Activated CD4-positive, alpha-beta memory T cell treated with anti-CD3 and anti-CD28 coated beads for 36 hours (primary cell): ENCODE measurements at places on chromosomes 12 and 14.

DNA sequence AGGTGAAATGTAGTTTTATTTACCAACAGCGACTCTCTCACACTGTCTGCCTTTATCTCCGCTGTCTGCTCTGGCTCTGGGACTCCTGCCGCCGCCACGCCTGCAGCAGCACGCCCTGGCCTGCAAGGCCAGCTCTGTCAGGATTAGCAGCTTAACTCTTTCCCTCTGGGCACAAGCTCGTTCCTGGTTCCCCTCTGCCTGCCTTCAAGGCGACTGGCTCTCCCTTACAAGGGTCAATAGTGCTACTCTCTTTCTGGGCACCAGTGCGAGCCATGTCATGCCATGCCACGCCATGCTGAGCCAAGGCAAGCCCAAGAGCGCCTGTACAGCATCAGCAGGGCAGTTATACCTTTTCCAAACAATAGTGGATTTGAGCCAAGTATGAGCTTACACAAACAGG, 3.6 kb upstream of the CLEC2B start:
- H3K4me3 ChIP-seq = no peak overlapping the region
- no peaks in the 10 kb centered on the region for H3K36me3 ChIP-seq
- no peak for DNase-seq
- no peak overlapping the region for H3K27ac ChIP-seq

- peaks cover 38% of the 10 kb centered on the region for H3K4me1 ChIP-seq
- no peak overlapping the region for H3K27ac ChIP-seq
- H3K4me3 ChIP-seq = peak overlapping the region; percentile 88
- H3K27me3 ChIP-seq = peaks cover 6% of the 10 kb centered on the region
- no peaks in the 10 kb centered on the region for H3K36me3 ChIP-seq
- DNase-seq = no peak
These were observed 1.9 kb downstream of the GPHN start for GRCh38 chr14:66509874-66510273.

DNA sequence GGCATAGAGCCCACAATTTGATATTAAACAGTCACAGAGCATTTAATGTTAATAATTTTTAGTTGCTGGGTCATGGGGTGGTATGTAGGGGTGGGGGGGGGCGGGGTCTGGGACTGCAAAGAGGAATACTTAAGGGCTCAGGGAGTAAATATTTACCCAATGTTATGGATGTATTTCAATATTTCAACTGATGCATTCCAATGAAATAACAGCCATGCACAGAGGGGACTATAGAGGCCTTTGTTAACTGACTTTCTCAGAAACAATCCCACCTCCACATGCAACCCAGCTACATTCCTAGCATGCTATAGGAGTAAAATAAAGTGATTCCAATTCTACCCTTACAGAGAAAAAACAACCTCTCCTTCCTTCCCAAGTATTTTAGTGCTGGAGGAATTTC, 7.9 kb upstream of the BBS10 start:
- no peak overlapping the region for H3K27ac ChIP-seq
- no peak for DNase-seq
- H3K4me1 ChIP-seq = no peaks in the 10 kb centered on the region
- H3K27me3 ChIP-seq = no peaks in the 10 kb centered on the region

GRCh38 chr12:58920961-58921861, 907 bp upstream of the LRIG3 start:
- H3K36me3 ChIP-seq = no peaks in the 10 kb centered on the region
- peaks cover 9% of the 10 kb centered on the region for H3K4me1 ChIP-seq
- H3K27ac ChIP-seq = no peak overlapping the region
- H3K27me3 ChIP-seq = peaks cover 40% of the 10 kb centered on the region

DNA sequence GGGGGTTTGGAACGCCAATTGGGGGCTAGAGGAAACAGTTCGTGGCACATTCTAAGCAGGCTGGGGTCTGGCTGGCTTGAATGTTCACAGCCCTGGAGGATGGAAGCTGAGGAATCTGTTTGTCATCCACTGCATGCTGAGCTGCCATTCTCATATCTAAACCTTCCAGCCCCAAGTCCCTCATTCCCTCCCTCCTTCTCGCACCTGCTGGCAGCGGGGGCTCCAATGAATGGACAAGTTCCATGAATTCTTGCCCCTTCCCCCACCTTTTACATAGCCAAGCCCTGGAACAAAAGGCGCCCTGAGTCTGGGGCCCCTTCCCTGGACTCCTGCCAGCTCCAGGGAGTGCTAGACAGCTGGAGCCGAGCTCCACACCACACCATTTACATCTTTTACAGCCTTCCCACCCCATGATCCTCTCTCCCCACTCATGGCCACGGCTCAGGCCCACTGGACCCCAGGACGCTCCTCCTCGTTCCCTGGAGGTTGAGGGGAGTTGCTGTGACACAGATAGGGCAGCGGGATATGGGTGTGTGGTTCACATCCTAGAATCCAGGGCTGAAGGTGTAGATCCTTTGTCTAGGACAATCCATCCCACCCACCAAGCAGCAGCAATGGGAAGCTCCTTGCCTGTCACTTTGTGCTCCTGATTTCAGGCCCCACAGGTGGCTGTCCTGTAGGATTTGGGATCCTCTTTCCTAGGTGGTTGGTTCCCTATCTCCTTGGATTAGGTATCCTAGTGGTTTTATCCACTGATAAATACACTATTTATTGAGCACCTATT, 21.7 kb upstream of the VRTN start:
- H3K27ac ChIP-seq = no peak overlapping the region
- no peaks in the 10 kb centered on the region for H3K4me1 ChIP-seq
- H3K4me3 ChIP-seq = no peak overlapping the region
- no peak for DNase-seq
- peaks cover 5% of the 10 kb centered on the region for H3K27me3 ChIP-seq

GRCh38 chr12:19095331-19095730, 34.2 kb upstream of the PLEKHA5 start:
- H3K27ac ChIP-seq = no peak overlapping the region
- DNase-seq = no peak
- H3K4me1 ChIP-seq = no peaks in the 10 kb centered on the region
- H3K4me3 ChIP-seq = no peak overlapping the region

GRCh38 chr14:75059642-75060041, 4.2 kb downstream of the ACYP1 start:
- H3K4me3 ChIP-seq = no peak overlapping the region
- H3K27me3 ChIP-seq = no peaks in the 10 kb centered on the region
- H3K36me3 ChIP-seq = peaks cover 38% of the 10 kb centered on the region
- DNase-seq = no peak
- peaks cover 43% of the 10 kb centered on the region for H3K4me1 ChIP-seq
- H3K27ac ChIP-seq = no peak overlapping the region

GRCh38 chr14:75003250-75004027, 718 bp downstream of the EIF2B2 start:
- peak; percentile 14 for DNase-seq
- H3K27ac ChIP-seq = peak overlapping the region; percentile 79
- H3K4me3 ChIP-seq = peak overlapping the region; percentile 98
- H3K4me1 ChIP-seq = peaks cover 34% of the 10 kb centered on the region
- H3K27me3 ChIP-seq = no peaks in the 10 kb centered on the region

GRCh38 chr14:61280092-61280525, 1.0 kb downstream of the TMEM30B start:
- peaks cover 31% of the 10 kb centered on the region for H3K4me1 ChIP-seq
- H3K4me3 ChIP-seq = peak overlapping the region; percentile 87
- peak; percentile 66 for DNase-seq
- H3K36me3 ChIP-seq = no peaks in the 10 kb centered on the region
- peak overlapping the region; percentile 70 for H3K27ac ChIP-seq
- peaks cover 3% of the 10 kb centered on the region for H3K27me3 ChIP-seq

DNA sequence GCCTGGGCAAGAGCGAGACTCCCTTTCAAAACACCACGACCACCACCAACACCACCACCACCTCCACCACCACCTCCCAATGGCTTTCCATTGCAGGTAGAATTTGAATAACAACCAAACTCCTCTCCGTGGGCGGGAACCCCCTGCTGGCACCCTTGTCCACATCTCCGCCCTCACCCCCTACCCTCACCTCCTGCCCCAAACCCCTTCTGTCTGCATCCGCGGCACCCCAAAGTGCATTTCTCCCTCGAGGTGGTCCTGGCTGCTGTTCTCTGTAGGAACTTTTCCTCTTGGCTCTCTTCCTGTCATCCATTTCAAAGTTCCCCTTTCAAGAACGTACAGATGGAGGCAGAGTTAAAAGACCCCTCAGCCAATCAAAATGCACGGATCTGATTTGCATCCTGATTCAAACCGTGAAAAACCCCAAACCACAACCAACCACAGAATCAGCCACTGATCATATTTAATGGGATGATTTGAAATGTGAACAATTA, 3.8 kb downstream of the SDSL start:
- H3K27ac ChIP-seq = no peak overlapping the region
- H3K27me3 ChIP-seq = peaks cover 9% of the 10 kb centered on the region
- no peaks in the 10 kb centered on the region for H3K36me3 ChIP-seq

DNA sequence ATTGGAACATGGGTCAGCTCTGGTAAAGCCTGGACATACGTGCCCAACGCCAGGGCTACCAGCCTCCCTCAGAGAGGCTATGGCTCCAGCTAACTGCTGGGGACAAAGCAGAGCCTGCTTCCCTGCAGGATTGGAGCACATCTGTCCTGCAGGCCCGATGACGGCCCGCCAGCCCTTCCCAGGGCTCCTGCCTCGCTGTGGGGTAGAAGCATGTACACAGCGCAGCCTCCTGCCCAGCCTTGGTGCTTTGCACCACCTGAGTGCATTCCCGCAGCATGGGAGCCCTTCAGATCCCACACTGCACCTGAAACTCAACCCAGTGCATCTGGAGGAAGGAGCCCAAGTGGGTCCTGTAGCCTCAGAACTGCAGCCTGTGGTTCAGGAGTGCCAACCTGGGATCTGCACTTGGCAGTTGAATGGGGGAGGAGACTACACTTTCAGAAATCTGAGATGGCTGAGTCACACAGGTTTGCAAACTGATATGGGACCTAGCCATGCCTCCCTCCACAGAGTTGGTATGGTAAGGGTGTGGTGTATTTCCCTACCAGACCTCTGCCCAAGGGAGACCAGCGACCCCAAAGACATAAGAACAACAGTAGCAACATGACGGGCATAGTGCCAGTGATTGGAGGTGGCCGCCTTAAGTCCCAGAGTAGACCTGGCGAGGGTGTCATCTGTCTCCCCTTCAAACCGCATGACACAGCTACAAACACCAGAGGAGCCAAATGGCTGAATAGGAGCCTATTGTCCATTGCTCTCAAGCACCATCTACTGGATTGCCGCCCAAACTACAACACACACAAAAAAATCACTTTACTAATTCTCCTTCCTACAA, 273.9 kb upstream of the MIS18BP1 start:
- peaks cover 1% of the 10 kb centered on the region for H3K36me3 ChIP-seq
- no peak overlapping the region for H3K4me3 ChIP-seq
- no peaks in the 10 kb centered on the region for H3K4me1 ChIP-seq
- no peaks in the 10 kb centered on the region for H3K27me3 ChIP-seq
- no peak for DNase-seq

DNA sequence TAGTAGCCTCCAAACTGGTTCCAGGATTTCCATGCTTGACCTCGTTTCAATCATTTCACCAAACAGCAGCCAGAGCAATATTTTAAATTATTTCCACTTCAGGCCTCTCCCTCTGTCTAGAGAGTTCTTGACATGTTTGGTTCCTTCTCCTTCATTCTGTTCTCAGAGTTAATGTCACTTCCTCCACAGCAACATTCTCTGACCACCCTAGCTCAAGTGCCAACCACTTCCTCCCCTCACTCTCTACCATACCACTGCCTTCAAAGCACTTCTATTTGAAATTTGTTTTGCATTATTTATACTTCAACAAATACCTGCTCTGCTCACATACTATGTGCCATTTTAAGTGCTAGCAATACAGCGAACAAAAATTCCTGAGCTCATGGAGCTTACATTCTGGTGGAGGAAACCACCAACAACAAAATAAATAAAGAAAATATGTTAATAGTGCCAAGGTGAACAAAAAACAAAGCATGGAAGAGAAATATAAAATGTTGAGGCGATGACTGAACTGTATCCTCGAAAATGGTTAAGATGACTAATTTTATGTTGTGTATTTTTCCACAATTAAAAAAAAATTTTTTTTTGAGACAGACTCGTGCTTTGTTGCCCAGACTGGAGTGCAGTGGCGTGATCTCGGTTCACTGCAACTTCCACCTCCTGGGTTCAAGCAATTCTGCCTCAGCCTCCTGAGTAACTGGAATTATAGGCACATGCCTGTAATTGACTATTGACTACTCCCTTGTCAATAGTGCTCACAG, 17.3 kb downstream of the BAZ1A start:
- no peak overlapping the region for H3K4me3 ChIP-seq
- H3K36me3 ChIP-seq = peaks cover 40% of the 10 kb centered on the region
- DNase-seq = peak; percentile 37
- no peaks in the 10 kb centered on the region for H3K27me3 ChIP-seq
- H3K4me1 ChIP-seq = peaks cover 31% of the 10 kb centered on the region

DNA sequence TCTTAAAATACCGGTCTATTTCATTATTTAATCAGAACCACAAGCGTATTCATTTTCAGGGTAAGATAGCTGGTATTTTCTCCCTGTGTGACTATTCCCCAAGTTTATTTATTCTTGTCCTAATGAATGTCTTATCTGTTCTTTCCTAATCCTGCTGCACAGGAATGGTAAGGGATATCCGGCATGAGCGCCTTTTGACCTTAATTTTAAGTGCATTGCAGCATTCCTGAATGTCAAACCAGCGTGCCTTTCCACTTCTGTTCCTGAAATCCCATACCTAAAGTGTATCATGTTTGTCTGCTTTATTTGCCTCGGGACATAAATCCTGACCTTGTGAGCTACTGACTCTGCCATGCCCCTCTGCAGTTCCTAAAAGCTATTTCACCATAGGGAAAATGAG, 1713.2 kb upstream of the FLRT2 start:
- H3K4me1 ChIP-seq = no peaks in the 10 kb centered on the region
- H3K27me3 ChIP-seq = no peaks in the 10 kb centered on the region
- H3K4me3 ChIP-seq = no peak overlapping the region
- no peak for DNase-seq
- H3K36me3 ChIP-seq = no peaks in the 10 kb centered on the region
- H3K27ac ChIP-seq = no peak overlapping the region

DNA sequence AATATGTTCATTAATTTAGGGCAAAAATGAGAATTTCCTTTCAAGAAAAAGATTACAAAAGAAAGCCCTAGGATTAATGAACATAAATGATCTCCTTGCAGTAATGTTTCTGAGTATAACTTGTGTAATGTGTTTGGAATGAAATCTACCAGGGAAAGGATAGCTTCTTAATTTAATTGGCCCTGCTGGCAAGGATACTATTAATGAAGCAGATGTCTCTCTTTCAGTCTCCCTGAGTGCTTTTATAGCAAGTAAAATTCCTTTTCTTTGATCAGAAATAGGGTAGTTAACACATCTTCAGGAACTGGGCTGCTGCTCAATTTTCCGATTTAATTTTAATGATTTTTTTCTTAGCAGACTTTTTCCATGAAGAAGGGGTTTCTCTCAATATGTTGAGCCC, 379.4 kb upstream of the PDE3A start:
- H3K27ac ChIP-seq = no peak overlapping the region
- no peaks in the 10 kb centered on the region for H3K27me3 ChIP-seq
- H3K36me3 ChIP-seq = no peaks in the 10 kb centered on the region
- DNase-seq = no peak
- no peak overlapping the region for H3K4me3 ChIP-seq
- H3K4me1 ChIP-seq = no peaks in the 10 kb centered on the region

GRCh38 chr12:129001826-129002225, 148.5 kb downstream of the GLT1D1 start:
- DNase-seq = no peak
- H3K27ac ChIP-seq = no peak overlapping the region
- no peaks in the 10 kb centered on the region for H3K27me3 ChIP-seq
- H3K4me3 ChIP-seq = no peak overlapping the region
- no peaks in the 10 kb centered on the region for H3K36me3 ChIP-seq
